AG10803 (cell line): ENCODE measurements at places on chromosomes 2 and 18.
A peak's percentile ranks its signal among the peaks of the same experiment; 100 is the strongest.

GRCh38 chr2:188292348-188293239 is 920 bp downstream of the GULP1 start:
- peak; percentile 78 for DNase-seq

- DNase-seq, result no peak
Measured at GRCh38 chr2:7432436-7432835, 515.2 kb downstream of the RNF144A start.

DNA sequence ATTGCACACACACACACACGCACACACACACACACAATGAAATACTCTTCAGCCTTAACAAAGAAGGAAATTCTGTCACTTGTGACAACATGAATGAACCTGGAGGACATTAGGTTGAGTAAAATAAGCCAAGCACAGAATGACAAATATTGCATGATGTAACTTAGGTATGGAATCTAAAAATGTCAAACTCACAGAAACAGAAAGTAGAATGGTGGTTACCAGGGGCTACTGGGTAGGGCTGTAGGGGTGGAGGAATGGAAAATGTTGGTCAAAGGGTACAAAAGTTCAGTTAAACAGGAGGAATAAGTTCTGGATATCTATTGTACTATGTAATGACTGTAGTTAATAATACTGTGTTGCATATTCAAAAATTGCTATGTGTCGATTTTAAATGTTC is 29.5 kb downstream of the SCN2A start:
- DNase-seq, result no peak

GRCh38 chr2:135246711-135247270 is 194.7 kb downstream of the RAB3GAP1 start:
- DNase-seq, result no peak

DNA sequence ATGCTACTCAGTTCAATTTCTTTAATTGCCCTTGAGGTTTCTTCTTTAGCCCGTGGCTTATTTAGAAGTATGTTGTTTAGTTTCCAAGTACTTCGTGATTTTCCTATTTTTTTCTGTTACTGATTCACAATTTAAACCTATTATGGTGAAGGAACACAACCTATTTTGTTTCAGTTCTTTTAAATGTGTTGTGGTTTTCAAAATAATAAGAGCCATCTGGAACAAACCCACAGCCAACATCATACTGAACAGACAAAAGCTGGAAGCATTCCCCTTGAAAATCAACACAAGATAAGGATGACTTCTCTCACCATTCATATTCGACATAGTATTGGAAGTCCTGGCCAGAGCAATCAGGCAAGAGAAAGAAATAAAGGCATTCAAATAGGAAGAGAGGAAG is 155.2 kb downstream of the GALNT1 start:
- peak; percentile 78 for DNase-seq

GRCh38 chr2:156116113-156116512 is 216.4 kb downstream of the NR4A2 start:
- no peak for DNase-seq

- DNase-seq, result peak; percentile 44
Measured at GRCh38 chr2:98280376-98281102, 65.7 kb upstream of the CNGA3 start.

- DNase-seq, result no peak
Measured at GRCh38 chr2:102433973-102434654, 11.2 kb downstream of the IL18RAP start.

DNA sequence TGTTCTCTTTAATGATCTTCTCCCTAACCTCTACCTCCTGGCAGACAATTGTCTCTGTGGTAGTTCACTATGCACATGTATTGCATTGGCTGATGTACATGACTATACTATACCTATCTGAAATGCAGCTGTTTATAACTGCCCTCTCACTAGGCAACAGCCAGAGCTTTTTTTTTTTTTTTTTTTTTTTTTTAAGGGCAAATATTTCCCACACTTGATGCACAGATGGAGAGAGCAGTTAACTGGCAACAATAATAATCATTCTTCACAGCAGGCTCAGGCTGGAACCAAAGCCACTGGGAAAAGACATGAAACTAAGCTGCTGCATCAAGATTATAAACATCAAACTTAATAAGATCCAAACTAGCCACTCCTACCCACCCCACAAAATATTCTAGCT is 707.7 kb downstream of the LRP1B start:
- DNase-seq, result no peak

- no peak for DNase-seq
Measured at GRCh38 chr18:31587529-31587928, 4.1 kb upstream of the TTR start.
